ENCODE measurements at places on chromosomes 13 and 19.

DNA sequence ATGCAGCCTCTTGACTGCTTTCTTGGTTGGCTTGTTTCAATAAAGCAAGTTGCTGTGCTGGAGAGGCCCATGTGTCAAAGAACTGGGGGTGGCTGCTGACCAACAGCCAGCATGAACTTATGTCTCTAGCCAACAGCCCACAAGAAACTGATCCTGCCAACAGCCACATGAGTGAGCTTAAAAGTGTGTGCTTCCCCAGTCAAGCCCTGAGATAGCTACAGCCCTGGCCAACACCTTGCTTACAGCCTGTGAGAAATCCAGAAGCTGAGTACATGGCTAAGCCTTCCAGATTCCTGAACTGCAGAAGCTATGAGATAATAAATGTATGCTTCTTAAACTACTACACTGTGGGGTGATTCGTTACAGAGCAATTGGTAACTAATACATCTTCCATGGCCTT is 38.9 kb upstream of the IPO5 start:
- DNase-seq, result no peak

GRCh38 chr19:46844067-46844489 is 6.6 kb downstream of the AP2S1 start:
- no peak for DNase-seq

GRCh38 chr13:45300190-45300985 is 40.6 kb downstream of the TPT1 start:
- DNase-seq, result no peak

DNA sequence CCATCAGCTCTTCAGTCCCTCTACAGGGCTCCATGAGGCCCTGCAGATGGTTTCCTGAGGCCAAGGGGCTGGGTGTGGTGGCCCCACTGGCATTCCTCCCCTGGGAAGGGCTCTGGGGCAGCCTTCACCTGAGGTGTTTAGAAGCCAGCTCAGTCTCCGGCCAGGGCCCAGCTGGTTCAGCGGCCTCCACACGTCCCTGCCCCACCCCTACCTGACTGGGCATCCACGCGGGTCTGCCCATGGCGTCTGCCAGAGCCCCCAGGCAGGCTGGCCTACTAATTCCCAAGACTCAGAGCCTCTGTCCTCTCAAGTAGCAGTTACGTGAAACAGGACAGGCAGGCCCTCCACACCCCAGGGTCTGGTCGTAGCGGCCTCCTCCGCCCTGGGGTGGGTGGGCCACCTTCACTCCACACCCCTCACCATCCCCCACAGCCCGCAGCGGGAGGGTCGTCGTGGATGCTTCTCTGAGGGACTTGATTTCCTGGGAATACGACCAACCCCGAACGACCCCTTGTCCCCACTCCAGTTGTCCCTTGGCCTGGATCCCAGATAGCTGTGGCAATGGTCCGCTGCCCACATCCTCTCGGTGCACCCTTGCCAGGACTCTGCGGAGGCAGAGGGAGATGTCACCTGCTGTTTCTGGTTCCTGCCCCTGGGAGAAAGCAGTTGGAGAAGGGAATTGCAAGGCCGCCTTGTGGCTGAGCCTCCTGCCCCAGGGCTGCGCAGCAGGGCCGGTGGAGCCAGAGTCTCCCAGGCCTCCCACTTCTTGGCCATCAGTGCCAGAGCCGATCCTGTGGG is 24.3 kb downstream of the CAPN12 start:
- DNase-seq, result no peak

- DNase-seq, result no peak
Observed at GRCh38 chr19:15534957-15535864, 26.9 kb downstream of the CYP4F22 start.

- DNase-seq, result no peak
Observed at GRCh38 chr13:94859278-94859691, 146.9 kb upstream of the SOX21 start.

DNA sequence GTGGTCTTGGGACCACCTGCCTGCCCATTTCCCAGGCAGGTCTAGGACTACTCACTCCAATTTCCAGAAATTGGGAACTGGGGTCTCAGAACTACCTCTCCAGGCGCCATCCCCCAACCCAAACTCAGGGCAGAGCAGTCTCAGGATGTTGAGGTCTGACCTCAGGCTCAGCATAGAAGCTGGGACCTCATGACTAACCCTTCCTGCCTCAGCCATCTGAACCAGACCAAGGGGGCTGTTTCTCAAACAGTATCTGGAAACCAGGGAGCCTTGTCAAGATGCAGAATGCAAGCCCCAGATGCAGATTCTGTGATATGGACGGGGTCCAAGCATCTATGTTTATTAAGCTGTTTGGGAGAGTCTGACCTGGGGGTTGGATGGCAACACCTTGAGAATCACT is 1.3 kb downstream of the FBXW9 start:
- DNase-seq, result no peak

GRCh38 chr19:46692918-46693722 is 23.8 kb downstream of the PRKD2 start:
- DNase-seq, result no peak

DNA sequence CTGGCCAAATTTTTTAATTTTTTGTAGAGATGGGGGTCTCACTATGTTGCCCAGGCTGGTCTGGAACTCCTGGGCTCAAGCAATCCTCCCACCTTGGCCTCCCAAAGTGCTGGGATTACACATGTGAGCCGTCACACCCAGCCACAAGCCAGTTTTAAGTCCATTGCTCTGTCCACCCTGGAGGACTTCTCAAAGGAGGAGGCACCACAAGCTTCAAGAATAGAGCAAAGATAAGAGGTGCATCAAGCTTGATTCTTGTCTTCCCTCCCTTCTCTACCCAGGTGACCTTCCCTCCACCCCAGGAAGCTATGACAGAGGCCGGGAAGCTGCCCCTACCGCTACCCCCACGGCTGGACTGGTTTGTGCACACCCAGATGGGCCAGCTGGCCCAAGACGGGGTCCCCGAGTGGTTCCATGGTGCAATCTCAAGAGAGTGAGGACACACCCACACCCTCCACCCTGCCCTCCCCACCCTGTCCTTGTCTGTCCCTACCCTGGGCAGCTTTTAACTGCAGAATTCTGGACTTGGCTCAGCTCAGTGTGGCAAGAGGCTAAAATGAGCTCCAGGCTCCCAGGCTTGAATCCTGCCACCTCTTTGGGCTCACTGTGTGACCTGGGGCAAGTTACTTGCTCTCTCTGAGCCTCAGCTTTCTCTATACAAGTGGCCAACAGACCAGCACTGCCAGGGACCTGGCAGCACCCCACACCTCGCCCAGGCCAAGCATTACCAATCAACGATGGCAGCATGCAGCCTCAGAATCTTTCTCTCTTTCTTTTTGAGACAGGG is 5.2 kb downstream of the HSH2D start:
- DNase-seq, result no peak

DNA sequence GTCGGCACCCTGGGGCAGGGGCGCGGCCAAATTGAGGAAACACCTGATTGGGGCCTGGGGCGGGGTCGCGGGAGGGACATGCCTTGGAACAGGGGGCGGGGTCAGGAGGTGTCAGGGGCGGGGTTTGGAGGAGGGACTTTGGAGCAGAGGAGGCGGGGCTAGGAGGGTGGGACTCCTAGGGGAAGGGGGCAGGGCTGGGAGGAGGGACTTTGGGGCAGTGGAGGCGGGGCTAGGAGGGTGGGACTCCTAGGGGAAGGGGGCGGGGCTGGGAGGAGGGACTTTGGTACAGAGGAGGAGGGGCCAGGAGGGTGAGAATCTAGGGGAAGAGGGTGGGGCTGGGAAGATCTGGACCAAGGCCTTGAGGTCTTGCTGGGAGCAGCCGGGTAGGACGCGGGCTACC is 21.9 kb downstream of the GRIN2D start:
- DNase-seq, result peak; percentile 74

DNA sequence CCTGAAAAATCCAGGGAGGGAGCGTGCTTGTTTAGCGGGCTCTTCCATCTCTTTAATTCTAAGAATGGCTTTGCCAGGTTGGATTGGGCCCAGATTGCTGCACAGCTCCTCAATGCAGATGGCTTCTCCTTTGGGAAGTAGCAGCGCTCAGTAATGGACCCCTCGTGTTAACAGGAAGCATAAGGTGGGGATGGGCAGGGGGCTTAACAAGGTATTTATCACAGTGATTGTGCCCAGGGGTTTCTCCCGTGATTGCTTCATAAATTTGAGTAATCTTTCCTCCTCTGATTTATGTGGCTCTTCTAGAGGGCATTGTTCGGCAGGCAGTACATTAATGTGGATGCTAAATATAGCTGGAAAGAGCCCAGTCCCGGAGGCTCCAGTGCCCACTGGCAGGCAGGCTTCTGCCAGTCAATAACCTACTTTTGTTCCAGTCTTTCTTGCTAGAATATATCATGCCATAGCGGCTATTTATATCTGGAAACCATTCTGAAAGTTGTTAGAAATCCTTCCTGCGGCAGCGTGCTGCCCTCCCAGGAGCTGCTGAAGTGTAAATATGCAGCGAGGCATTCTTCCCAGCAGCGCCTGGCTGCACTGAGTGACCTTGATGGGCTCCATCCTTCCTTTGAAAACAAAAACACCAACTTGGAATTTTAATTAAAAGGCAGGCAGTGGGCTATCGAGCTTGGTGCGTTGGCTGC is 65.0 kb downstream of the FGF9 start:
- DNase-seq, result no peak

- DNase-seq, result no peak
Observed at GRCh38 chr19:36526581-36526980, 1.5 kb downstream of the ZNF260 start.

GRCh38 chr13:20482275-20482761 is 43.3 kb downstream of the CRYL1 start:
- DNase-seq, result no peak

DNA sequence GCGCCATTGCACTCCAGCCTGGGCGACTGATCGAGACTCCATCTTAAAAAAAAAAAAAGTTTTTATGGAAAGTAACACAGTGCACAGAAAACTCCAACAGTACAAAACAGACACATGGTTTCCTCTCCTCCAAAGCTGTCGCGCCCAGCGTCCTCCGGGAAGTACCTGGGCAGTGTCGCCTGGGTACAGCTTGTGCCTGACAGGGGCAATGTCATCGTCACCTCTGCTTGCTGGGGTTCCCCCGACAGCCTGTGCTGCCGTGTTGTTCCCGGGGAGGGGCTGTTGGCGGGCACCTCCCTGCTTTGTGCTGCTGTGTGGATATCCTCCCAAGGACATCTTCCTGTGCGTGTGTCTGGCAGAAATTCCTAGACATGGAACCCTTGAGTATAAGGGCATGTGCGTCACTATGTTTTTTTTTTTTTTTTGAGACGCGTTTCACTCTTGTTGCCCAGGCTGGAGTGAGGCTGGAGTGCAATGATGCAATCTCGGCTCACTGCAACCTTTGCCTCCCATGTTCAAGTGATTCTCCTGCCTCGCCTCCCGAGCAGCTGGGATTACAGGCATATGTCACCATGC is 2.4 kb upstream of the F2RL3 start:
- DNase-seq, result no peak

DNA sequence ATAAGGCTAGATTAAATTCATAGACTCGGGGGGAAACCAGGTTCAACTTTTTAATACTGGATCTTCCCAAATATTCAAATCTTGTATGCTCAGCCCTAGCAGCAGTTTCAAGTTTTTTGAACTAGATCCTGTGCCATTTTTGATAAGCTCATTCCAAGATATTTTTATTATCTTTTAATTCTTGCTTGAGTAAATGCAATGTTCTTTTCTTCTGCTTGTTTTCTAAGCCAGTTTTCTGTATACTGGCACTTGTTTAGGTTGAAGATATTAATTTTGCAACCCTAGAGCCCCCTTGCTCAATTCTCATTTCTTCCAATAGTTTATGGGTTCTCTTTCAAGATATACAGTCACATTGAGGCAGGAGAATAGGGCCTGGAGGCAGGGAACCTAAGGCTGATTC is 13.1 kb upstream of the PNMA8C start:
- DNase-seq, result no peak

GRCh38 chr19:12346896-12347295 is 13.5 kb upstream of the ZNF563 start:
- peak; percentile 7 for DNase-seq

- DNase-seq, result no peak
Observed at GRCh38 chr13:101384929-101385328, 31.4 kb downstream of the NALCN start.

- no peak for DNase-seq
Observed at GRCh38 chr19:53389978-53390377, 5.0 kb upstream of the ZNF765 start.

DNA sequence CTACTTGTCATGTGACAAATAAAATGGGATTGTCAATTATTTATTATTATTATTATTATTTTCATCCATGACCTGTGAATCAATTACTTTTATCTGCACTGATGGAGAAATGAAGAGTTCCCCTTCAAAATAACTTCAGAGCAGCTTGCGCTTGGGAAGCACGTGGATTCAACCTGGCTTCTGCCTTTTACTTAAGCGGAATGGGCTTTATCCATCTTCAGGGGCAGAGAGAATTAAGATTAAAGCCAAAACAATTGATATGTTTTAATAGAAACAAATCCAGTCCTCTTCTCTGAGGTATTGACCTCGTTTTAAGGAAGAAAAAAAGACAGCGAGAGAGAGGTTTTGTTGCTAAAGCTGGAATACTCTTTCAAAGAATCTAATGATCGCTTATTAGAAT is 876 bp downstream of the SACS start:
- no peak for DNase-seq

- no peak for DNase-seq
Observed at GRCh38 chr13:48828962-48829411, 146.7 kb upstream of the FNDC3A start.

DNA sequence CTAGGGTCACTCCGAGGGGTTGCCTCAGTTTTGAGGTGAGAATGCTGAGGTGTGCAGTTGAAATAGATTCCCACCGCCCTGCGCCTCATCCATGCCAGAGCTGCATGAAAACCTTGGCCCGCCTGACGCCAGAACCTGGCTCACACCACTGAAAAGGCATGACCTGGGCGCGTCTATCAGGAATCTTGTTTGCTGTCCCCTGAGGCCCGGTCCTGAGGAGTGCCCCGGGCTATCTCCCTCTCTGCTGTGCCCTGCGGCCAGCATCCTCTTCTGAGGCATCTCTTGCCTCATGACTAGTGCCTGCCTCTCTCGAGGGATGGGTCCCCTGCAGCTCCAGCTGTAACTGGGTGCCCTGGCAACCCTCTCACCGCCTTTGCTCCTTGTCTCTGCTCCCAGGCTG is 28.1 kb downstream of the SMARCA4 start:
- no peak for DNase-seq

DNA sequence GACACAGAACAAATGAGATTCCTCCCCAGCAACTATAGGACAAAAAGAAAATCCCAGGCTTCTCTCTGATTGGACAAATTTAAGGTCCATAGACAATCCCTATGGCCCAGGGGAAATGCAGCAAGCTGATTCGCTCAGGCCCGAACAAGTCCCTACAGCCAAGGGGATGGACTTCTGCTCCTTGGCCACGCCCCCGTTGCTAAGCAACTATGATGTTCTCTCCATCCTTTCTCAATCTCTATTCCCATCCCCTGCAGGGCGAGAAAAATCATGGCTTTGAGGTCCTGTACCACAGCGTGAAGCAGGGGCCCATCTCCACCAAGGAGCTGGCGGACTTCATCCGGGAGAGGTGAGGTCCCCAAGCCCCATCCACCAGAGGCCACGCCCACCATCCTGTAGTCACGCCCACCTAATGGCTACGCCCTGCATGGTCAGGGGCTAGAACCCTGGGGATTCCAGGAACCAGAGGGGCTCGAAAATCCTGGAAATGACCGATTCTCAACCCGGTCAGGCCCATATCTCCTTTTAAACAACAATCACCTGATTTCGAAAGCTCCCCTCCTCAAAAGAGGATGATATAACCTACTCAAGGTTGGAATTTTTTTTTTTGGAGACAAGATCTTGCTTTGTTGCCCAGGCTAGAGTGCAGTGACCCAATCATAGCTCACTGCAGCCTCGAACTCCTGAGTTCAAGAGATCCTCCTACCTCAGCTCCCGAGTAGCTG is 11.4 kb downstream of the FCHO1 start:
- no peak for DNase-seq

- DNase-seq, result no peak
Observed at GRCh38 chr13:33069365-33069764, 53.1 kb downstream of the KL start.
